Motor neuron (in vitro differentiated cells): ENCODE measurements at places on chromosomes 1 and 21. TPM values are rescaled to one million over a fixed set of nuclear protein-coding genes. Genes with fewer than 3 reads are reported as not detected.

DNA sequence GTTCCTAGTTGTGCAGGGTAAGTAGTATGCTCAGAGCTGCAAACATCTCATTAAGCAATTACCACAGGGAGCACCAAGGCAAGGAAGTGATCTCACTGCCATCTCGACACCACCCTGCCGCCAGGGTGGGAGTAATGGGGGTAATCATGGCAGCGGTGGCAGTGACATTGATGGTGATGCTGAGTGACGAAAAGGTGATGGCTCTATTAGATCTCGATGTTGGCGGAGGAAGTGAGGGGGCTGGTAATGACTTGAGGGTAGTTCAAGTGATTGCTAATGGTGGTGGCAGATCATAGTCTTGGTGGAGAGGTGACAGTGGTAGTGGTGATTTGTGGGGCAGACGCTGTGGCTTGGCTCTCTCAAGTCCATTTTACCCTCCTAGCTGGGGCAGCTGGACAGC, 25.4 kb upstream of the TENT5B start:
- no peak for ATAC-seq

DNA sequence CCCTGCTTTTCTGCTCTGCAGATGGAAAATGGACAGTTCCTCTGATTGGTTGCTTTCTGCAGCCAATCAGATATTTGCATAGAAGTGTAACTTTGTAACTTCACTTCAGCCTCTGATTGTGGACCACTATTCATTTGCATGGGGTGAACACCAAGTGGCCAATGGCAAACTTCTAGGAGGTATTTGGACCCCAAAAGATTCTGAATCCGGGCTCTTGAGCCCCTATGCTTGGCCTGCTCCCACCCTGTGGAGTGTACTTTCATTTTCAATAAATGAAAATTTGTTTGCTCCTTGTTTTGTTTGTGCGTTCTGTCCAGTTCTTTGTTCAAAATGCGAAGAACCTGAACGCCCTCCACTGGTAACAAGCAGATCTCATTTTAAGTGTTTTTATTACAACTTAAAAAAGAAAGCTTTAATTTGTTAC, 6.4 kb upstream of the GSTM4 start:
- ATAC-seq: no peak

GRCh38 chr1:24828887-24829192, 83.6 kb downstream of the CLIC4 start:
- ATAC-seq: no peak

GRCh38 chr1:232542633-232543593, 87.0 kb downstream of the SIPA1L2 start:
- ATAC-seq: peak; percentile 74

DNA sequence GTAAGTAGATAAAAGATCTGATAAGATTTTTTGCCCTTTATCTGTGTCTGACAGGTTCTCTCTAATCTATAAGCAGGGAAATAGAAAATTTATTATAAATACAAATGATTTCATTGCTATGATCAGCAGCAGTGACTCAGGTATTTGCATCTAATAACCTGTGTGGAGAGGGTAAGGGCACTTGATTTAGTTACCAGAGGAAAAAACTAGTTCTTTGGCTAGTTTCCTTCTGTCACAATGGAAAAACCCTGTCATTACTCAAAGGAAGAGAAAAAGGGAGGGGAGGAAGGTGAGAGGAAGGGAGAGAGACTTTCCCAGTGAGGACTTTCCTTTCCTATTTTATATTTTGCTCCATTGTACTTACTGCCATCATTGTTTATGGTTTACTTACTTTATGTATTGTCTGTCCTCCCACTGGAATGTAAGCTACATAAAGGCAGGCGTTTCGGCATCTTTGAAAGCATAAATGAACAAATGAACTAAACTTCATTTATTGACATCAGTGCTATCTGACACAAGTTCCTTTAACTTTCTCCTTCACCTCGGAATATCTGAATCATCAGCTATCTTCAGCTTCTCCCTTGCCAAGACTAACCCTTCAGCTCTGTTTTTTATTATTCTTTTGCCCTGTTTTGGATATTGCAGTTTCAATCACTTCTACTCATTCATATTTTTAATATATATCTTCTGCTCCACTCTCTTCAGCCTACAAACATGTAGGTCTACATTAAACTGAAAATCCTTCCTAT, 34.9 kb downstream of the WDR3 start:
- ATAC-seq: no peak

DNA sequence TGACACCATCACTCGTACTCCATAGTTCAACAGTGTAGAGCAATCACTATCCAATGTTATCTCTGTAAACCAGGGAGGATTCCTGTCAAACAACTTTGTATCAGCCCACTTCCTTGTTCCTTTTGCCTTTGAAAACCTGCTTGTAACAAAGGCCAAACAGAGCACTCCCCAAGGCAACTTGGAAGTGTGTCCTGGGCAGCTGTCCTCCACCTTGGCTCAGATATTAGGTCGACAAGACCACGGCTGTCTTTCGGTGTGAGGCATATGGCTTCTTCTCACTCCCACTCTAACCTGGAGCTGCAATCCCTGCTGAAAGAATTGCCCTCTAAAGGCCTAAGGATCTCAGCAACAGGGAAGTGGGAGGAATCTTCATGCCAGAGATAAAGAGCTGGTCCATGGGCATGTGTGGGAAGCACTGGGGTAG, 66.7 kb downstream of the ITPKB start:
- ATAC-seq: no peak

GRCh38 chr1:6984986-6985385, 199.7 kb downstream of the CAMTA1 start:
- ATAC-seq: peak; percentile 63

DNA sequence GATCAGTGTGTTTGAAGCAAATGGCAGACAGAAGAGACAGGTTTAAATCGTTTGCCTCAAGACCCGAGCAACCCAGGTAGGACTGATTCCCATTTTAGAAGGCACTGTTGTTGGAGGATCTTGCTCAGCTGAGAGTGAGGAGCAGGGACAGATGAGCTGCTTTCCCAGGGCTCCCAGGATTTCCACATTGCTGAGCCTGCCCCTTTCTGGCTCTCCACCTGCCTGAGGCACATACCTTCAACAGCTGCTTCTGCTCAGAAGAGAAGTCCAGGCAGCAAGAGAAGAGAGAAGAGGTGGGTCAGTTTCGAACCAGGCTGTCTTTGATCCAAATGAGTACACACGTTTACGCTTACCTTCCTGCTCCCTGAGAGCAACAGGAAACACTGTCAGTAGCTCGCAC, 5.7 kb downstream of the TNNT2 start:
- ATAC-seq: no peak

Gene C8A
- total RNA-seq: not detected in 2 replicates
